ENCODE measurements at places on chromosomes 3 and 15.

DNA sequence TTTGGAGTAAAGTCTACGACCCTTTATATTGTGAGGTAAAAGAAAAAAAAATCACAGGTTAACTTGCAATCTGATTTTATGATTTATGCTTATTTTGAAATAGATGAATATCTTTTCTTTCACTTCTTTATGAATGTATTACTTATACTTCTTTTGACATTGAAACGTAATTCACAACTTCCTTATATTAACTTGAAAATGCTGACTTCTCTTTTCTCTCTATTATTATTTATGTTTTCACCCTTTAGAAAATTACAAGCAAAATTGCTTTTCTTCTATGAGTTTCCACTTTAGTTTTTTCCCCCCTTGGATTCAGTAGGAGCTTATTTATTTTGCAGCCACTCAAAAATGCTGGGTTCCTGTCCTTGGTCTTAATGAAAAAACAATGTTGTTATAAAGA, 25.4 kb downstream of the ACP3 start:
- no peak for DNase-seq

- DNase-seq, result peak; percentile 56
Measured at GRCh38 chr3:192830291-192831110, 87.2 kb downstream of the MB21D2 start.

DNA sequence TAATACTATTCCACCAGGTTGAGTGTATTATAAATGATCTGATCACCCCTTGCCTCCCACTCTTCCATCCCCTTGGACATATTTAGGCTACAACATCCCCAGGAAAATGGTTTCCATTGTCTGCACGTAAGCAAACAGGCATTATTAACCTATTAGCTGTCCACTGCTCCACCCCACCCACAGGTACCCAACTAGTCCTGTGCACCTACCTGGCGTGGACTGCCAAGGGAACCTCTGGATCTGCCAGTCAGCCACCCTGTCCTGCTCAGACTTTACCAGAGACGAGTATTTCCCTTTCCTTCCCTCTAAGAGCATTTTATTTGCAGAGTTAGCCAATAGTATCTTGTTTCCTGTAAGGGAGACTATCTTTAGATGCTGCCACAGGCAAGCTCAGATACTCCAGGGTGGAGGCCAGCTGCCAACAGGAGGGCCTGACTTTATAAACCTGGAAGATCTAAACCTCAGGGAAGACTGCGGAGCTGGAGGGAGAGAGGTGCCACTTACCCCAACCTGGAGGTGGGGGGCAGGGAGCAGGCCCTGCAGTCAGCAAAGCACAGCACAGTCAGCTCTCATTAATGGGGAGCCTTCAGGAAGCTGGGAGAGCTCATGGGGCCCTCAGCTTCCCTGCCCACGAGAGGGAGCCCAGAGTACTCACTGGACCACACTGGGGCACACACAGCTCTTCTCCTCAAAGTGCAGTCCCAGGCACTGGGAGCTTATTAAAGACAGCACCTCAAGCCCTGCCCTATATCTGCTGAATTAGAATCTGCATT, at the start of gene CX3CR1:
Gene CX3CR1 (minus strand): TSS at position 292 of the 773 bp plus-strand sequence. CDS start 13,527 bp downstream, outside the sequence.
- DNase-seq, result no peak

DNA sequence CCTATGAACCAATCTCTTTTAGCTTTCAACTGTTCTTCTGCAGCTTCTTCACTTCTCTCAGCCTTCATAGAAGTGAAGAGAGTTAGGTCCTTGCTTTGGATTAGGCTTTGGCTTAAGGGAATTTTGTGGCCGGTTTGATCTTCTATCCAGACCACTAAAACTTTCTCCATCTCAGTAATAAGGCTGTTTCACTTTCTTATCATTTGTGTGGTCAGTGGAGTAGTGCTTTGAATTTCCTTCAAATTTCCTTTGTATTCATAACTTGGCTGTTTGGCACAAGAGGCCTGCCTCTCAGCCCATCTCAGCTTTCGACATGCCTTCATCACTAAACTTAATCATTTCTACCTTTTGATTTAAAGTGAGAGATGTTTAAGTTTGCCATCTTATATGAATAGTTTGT, 21.7 kb downstream of the DZIP1L start:
- DNase-seq, result no peak

All from myocyte (in vitro differentiated cells).